NCI-H1436 (cell line): ENCODE measurements at places on chromosomes 5 and 9.

- no peak for DNase-seq
Observed at GRCh38 chr5:91379246-91379913, 3.7 kb downstream of the ARRDC3 start.

DNA sequence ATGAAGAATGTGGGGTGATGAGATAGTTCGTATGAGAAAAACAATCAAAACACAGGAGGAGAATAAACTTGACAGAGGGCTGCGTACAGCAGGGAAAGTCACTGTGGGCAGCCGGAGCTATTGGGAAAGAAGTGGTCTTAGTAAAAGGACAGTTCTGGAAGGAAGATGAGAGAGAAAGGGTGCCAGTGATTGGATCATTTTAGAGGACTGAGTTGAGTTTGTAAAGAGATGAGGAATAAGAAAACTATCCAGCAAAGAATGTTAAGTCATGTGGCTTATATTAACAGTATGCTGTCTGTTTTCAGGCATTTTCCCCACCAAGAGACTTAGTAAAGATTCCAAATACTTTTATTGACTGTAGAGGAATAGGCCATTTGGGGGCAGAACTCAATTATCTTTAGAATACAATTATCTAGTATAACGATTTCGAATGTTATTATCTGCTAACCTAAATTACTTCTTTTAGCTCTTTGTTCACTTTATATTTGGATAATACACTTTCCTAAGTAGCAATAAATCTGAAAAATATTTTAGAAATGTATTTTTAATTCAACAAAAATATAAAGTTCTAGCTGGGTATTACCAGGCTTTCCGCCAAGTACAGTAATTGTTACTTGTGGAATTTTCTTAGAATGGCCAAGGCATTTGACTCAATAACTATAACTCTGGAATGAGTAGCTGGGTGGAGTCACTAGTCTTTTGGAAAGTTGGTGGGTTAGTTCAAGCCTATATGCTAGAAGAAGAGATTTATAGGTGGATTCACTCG, 15.5 kb upstream of the LOX start:
- DNase-seq = no peak

DNA sequence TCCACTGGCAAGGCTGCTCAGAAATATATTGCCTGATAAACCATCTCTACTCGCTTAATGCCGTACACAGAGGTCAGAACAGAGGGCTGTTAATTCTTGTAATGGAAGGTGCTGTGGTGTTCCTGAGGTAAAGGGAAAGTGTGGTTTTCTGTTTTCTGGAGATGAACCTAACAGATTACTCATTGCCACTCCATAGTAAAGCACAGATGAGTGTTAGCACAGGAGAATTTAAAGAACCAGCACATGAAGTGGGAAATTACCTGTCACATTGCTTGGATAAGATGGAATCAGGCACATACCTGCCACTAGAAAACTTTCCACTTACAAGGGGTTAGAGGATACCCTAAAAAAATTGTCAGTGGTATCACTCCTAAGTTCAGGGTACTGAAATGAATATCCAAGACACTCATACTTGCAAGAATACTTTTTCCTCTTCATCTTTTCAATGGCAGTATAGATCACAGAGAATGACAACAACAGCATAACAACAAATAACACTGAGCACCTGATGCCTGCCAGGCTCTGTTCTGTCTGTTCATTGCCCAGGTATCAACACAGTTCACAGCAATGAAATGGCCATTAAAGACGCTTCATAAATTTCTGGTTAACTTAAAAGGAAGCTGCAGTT, 152.9 kb upstream of the GNA14 start:
- DNase-seq = no peak

- no peak for DNase-seq
Observed at GRCh38 chr5:113378514-113378913, 56.3 kb downstream of the TSSK1B start.

DNA sequence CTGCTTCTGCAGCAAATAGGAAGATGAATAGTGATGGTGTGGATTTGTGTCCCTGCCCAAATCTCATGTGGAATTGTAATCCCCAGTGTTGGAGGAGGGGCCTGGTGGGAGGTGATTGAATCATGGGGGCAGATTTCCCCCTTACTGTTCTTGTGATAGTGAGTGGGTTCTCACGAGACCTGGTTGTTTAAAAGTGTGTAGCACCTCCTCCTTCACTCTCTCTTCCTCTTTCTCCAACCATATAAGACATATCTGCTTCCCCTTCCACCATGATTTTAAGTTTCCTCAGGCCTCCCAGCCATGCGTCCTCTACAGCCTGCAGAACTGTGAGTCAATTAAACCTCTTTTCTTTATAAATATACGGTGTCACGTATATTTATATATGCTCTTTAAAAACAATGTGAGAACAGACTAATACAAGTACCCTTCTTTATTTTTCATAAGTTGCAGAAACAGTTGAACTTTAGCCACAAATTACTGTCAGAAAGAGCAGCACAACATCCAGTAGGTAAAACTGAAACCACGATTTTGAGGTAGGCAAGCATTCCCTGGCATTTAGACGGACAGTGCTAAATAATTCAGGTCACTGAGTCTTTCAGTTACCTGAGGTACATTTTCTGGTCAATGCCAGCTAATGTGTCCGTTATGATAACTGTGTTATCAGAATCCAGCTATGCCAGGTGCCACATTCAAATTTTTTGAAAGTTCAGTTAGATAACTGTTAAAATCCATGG, 79.3 kb upstream of the SPEF2 start:
- no peak for DNase-seq

DNA sequence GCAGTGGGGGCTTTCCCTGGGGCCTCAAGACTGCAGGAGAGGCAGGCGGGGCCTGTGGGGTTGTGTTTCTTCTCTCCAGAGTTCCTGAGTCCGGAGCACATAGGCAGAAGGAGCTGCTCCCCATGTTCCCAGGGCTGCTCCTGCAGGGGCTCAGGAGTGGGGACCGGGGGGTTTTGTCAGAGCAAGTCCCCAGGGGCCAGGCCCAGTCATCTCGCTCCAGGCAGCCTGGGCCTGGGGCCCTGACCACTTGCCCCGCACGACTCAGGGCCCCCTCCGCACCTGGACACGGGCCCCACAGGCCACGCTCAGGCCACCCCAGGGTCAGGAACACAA, 22.0 kb upstream of the SLC6A19 start:
- no peak for DNase-seq

DNA sequence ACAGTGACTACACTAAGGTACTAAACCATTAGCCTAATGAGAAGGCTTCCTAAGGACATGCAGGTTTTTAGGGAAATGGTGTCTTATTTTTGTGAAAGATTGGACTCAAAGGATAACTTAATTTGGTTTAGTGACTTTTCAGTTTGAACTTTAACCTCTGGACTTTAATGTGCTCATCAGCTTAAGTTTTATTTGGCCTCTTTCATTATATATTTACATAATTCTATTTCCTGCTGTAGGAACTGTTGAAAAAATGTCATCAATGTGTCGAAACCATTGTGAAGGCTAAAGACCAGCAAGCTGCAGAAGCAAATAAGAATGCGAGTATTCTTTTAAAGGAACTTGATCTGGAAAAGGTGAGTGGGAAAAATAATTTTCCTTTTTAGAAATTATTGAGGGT, 34.3 kb upstream of the EIF4EBP3 start:
- no peak for DNase-seq

DNA sequence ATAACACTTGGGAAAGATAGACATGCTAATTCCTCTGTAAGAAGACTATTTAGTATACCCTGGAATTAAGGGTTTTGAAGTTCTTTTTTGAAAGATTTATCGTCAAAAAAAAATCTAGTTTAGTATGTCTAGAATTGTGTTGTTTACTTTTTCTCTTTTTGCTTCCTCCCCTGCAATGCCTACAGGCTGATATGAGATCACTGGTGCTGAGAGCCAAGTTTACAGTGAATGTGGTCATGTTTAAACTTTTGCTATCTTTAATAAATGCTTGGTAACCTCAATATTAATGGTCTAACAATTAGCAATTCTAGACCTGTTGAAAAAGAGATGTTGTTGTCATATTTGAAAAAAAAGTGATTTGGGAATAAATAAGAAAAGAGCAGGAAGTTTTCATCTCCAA, 86.1 kb downstream of the CWC27 start:
- no peak for DNase-seq
